Chondrocyte (in vitro differentiated cells): ENCODE measurements at places on chromosomes 12 and 14. TPM values are rescaled to one million over a fixed set of nuclear protein-coding genes. Genes with fewer than 3 reads are reported as not detected.

DNA sequence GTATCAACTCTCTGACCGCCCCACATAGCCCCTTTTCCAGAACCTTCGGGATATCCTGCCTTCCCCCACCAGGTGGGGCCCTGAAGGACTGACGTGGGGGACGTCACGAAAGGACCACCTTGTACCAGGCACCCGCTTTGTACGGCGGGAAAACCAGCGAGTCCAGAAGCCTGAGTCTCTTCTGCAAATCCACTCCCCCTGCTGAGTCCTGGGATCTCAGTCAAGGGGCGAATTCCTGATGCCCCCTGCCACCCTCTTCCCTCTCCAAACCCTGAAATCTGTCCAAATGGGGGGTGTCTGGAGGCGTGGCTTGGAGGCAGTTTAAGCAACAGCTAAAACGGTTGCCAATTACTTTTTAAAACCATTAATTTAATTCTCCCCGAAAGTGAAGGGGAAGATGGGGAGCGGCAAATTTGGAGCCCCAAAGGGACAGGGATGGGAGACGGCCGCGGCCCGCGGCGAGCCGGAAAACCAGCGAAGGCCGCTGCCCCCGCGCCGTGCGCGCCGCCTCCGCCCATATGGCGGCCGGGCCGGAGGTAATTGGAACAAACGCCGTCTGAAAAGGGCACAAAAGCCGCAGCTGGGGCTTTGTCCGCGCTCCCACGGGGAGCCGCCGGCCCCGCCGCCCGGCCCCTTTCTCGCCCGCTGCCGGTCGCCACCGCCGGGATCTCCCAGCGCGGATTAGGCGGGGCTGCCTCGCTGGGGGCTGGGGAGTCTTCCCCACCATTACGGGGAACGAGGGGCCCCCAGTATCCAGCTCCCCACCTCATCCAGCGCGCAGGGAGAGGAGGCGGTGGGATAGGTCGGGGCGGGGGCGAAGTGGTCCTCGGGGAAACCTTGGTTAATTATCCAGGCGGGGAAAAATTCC, 6.6 kb downstream of the LHX5 start:
- DNase-seq = no peak

The PRR4 gene
- 2.3 to 3.9 TPM (median 3.6 TPM) in 3 replicates for total RNA-seq

The CABP1 gene
- not detected in 3 replicates for total RNA-seq

DNA sequence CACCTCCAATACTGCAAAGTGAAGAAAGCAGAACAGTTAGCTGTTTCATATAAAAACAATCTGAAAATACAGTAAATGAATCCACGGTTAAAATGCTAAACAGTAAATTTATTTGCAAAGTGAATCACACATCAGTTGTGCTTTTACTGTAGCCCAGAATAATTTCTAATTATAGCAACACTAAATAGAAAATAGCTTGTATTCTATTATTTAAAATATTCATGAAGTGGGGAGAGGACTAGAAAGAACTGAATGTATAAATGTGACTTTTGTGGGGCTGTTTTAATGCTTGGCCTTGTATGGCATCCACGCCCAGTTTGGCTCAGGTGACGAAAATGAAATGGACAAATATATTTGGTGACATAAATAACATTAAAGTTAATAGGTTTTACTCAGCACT, 148.2 kb downstream of the ATP23 start:
- DNase-seq = no peak
